ENCODE measurements at places on chromosomes 4 and X.

DNA sequence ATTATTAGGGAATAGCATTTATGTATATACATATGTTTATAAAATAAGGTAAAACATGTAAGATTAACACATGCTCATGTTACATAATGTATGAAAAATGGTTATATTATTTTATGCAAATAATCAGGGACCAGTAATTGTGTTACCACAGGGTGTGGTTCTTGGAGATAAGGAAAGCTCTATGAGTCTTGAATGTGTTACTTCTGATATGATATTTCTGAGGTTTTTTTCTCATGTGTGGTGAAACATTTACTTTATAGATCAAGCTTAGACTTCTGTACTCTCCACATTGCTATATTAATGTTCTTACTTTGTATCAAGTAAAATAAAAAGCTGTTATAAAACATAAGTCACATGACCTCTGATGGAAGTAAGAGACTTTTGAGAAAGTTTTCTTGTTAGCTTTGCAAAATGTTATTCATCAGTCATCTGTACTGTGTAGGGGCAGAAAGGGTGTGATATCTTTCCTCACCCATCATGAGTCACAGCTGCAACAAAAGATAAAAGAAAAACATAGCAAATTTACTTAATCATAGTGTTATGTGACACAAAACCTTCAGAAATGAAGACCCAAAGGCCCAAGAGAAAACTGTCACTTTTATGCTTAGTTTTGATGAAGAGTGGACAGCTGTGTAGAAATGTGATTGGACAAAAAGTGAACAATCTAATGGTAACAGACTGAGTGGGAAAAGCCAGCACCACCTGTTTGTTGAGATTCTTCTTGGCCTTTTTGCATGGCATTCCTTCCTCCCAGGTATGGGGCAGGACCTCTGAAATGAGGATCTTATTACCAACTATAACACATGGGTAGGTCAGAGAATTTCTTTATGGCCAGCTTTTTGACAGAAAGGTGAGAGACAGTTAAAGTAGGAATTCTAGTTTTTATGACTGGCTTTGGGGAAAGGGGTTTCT is 632.3 kb downstream of the PDHA2 start:
- DNase-seq, result no peak

- no peak for DNase-seq
These were observed 81.0 kb downstream of the MGST2 start for GRCh38 chr4:139746431-139747171.

- no peak for DNase-seq
These were observed 326.4 kb downstream of the ANKRD50 start for GRCh38 chr4:124386163-124386562.

DNA sequence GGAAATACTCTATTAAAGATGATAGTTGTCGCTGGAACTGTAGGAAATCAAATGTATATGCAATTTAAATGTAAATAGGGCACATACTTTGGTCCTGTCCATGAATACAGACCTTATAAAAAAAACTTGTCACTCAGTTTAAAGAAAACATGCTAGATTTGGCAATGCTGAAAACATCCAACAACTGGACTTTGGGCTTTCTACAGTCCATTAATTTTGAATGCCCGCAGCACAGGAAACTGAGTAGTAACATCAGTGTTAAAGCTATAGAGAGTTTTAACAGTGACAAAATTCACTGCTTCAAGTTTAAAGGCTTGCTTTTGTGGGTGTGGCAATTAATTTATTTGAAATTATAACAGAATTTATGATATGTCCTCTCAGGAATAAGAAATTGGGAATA is 578.4 kb downstream of the TRIML1 start:
- DNase-seq, result no peak

- DNase-seq, result no peak
These were observed 5.6 kb downstream of the KIAA0232 start for GRCh38 chr4:6788123-6788522.

DNA sequence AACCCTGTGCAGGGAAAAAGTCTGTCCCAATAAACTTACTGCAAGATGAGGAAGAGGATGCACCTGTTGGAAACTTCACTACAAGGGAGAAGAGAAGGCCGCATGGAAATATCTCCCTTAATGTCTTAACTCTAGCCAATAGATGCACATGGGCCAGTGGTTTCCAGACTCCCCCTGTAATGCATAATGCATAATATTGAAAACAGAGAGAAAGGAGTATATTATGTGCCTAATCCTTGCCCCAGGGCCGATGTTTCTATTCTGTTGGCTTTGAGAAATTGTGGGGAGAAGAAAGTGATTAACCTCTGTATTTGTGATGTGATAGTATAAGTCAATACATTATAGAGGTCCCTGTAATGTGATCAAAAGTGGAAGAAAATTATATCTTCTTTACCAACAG is 37.2 kb downstream of the INTS12 start:
- DNase-seq, result no peak
